Right atrium auricular region (tissue), 2 donors: ENCODE measurements at places on chromosomes 4 and X.
A peak's percentile ranks its signal among the peaks of the same experiment; 100 is the strongest.

- H3K4me1 ChIP-seq: no peaks in the 10 kb centered on the region
- DNase-seq: no peak
- H3K4me3 ChIP-seq: peak overlapping the region; percentile 60
- no peaks in the 10 kb centered on the region for H3K27me3 ChIP-seq
- H3K36me3 ChIP-seq: no peaks in the 10 kb centered on the region
- peak overlapping the region; percentile 72 for H3K27ac ChIP-seq
These were observed 716 bp downstream of the FHIP1A start for GRCh38 chr4:151409470-151410313.

- no peaks in the 10 kb centered on the region for H3K36me3 ChIP-seq
- no peaks in the 10 kb centered on the region for H3K4me1 ChIP-seq
- H3K27me3 ChIP-seq: no peaks in the 10 kb centered on the region
- DNase-seq: no peak
- no peak overlapping the region for H3K27ac ChIP-seq
- H3K4me3 ChIP-seq: no peak overlapping the region
These were observed 56.4 kb downstream of the FAM53A start for GRCh38 chr4:1627417-1628313.

DNA sequence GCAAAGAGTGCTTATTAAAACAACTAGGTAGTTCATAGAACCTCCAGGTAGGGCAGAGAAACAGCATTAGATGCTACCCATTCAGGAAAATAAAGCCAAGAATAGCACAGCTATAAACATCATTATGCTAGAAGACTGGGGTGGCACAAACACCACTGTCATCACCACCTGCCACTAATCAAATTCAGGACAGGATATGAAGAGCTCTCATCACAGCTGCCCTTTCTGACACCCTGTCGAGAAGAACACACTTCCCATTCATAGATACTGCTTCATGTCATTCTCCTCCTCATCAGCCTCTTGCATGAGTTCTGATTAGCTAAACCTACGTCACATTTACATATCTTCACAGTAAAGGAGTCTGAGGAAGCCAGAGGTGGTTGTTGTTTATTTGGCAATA, 692.3 kb upstream of the HS3ST1 start:
- no peak overlapping the region for H3K27ac ChIP-seq
- no peaks in the 10 kb centered on the region for H3K36me3 ChIP-seq
- no peak for DNase-seq
- no peak overlapping the region for H3K4me3 ChIP-seq

- H3K27me3 ChIP-seq: no peaks in the 10 kb centered on the region
- H3K27ac ChIP-seq: no peak overlapping the region
- no peak overlapping the region for H3K4me3 ChIP-seq
- H3K4me1 ChIP-seq: no peaks in the 10 kb centered on the region
These were observed 425.0 kb upstream of the ATOH1 start for GRCh38 chr4:93403571-93403970.

DNA sequence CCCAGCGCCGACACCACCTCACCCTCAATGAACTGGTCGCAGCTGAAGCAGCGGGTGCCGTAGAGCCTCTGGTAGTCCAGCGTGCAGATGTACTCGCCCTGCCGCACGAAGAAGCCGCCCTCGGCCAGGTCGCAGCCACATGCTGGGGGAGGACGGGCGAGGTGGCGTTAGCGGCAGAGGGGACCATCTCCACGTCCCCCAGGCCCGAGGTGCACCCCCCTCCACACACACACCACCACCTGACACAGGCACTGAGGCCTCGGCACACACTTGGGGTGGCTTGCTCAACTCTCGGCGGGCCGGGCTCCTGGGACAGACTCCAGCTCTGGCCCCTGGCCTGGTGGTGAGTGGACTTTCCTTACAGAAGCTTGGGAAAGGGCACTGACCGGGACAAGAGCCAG, 61.5 kb downstream of the ABLIM2 start:
- no peak overlapping the region for H3K4me3 ChIP-seq
- H3K4me1 ChIP-seq: no peaks in the 10 kb centered on the region
- peak overlapping the region; percentile 24 for H3K27ac ChIP-seq
- peaks cover 6% of the 10 kb centered on the region for H3K36me3 ChIP-seq
- no peak for DNase-seq

DNA sequence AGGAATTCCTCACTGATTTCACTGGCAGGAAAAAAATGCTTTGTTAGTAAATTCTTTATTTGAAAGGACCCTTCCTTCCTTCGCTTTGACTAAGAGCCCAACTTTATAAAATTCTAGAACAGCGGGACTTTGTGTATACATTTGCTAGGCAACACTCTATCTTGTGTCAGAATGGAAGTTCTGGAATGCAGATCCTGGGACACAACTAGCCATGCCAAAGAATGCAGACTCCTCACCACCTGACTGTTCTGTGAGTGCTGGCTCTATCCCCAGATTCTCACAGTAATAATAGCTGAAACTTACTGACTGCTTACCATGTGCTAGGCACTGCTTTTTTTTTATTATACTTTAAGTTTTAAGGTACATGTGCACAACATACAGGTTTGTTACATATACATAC, 73.3 kb upstream of the ZDHHC15 start:
- no peaks in the 10 kb centered on the region for H3K4me1 ChIP-seq
- no peaks in the 10 kb centered on the region for H3K36me3 ChIP-seq
- peak overlapping the region; percentile 50 for H3K27ac ChIP-seq
- no peak for DNase-seq

DNA sequence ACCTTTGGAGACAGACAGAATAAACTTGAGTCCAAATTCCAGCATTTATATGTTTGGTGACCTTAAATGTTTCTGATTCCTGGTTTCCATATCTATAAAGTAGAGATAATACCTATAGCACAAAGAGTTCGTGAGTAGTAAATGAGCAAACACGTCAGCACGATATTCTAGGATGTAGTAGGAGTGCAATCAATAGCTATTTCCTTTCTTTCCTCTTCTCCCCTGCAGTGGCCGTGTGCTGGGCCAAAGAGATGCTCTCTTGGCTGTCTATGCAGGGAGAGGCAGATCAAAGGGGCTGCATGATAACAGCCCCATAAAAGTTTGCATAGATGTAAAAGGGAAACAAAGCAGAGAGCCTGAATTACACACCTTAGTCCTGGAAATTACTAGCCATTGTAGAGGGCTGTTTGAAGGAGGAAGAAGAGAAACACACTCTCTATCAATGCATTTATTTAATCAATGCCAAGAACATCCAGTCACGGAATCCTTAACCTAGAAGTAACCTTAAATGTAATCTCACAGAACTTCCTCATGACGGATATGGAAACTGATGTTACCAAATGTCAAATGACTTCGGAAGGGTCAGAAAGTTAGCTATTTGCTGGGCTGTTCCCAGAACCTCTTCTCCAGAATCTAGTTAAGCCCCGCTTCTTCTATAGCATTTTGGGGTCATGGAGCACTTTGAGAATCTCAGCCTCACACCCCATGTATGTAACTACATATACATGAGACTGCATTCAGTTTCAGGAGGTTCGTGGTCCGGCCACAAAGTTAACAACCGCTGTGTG, 35.5 kb upstream of the PLAC8 start:
- no peaks in the 10 kb centered on the region for H3K4me1 ChIP-seq
- no peaks in the 10 kb centered on the region for H3K36me3 ChIP-seq
- no peak overlapping the region for H3K4me3 ChIP-seq
- H3K27me3 ChIP-seq: no peaks in the 10 kb centered on the region

DNA sequence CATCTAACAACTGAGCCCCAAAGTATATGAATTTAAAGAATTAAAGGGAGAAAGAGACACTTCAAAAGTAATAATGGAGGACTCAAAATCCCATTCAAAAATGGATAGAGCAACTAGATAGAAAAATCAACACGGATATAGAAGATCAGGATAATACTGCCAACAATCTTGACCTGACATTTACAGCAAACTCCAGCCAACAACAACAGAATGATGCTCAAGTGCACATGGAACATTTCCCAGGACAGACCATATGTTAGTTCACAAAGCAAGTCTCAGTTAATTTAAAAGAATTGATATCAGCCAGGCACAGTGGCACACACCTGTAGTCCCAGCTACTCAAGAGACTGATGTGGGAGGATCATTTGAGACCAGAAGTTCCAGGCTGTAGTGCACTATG, 72.0 kb upstream of the SMARCAD1 start:
- H3K27ac ChIP-seq: no peak overlapping the region
- no peaks in the 10 kb centered on the region for H3K36me3 ChIP-seq
- DNase-seq: no peak
- H3K4me3 ChIP-seq: no peak overlapping the region
- H3K4me1 ChIP-seq: no peaks in the 10 kb centered on the region

GRCh38 chrX:21735038-21735767, 22.7 kb downstream of the SMPX start:
- peaks cover 3% of the 10 kb centered on the region for H3K36me3 ChIP-seq
- H3K27ac ChIP-seq: no peak overlapping the region
- no peaks in the 10 kb centered on the region for H3K4me1 ChIP-seq
- no peak overlapping the region for H3K4me3 ChIP-seq
- no peaks in the 10 kb centered on the region for H3K27me3 ChIP-seq

- peak overlapping the region; percentile 44 for H3K27ac ChIP-seq
- H3K36me3 ChIP-seq: no peaks in the 10 kb centered on the region
- no peak for DNase-seq
- no peaks in the 10 kb centered on the region for H3K4me1 ChIP-seq
- peak overlapping the region; percentile 33 for H3K4me3 ChIP-seq
These were observed 693 bp downstream of the COL4A6 start for GRCh38 chrX:108437349-108438109.

DNA sequence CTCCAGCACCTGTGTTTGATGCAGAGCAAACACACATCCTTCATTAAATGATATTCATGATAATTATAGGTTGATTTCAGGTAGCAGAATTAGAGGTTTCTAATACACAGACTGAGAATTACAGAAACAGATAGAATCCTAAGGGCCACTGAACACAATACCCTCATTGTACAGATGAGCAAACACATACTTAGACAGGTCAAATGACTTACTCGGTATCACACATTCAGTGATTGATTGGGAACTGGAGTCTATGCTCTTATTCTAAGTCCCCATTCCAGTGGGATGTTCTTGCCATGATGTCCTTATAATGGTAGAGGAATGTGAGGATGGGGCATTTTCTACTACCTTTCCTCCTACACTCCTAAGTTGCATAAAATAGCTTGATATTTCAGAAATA, 70.8 kb downstream of the DCAF8L1 start:
- H3K4me3 ChIP-seq: no peak overlapping the region
- DNase-seq: no peak
- H3K4me1 ChIP-seq: no peaks in the 10 kb centered on the region
- H3K36me3 ChIP-seq: no peaks in the 10 kb centered on the region

DNA sequence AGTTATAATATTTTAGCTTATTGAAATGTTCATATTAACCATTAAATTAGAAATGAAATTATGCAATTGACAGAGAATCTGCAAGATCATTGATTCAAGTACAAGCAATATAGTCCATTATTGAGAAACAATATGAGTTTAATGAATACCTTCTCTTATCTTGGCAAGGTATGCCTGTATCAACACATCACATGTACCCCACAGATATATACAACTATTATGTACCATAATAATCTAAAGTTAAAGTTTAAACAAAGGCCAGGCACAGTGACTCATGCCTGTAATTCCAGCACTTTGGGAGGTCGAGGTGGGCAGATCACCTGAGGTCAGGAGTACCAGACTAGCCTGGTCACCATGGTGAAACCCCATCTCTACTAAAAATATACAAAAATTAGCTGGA, 514.7 kb downstream of the PCDH7 start:
- H3K4me1 ChIP-seq: no peaks in the 10 kb centered on the region
- no peak for DNase-seq
- H3K27me3 ChIP-seq: no peaks in the 10 kb centered on the region
- H3K36me3 ChIP-seq: no peaks in the 10 kb centered on the region
- H3K4me3 ChIP-seq: no peak overlapping the region
- no peak overlapping the region for H3K27ac ChIP-seq

DNA sequence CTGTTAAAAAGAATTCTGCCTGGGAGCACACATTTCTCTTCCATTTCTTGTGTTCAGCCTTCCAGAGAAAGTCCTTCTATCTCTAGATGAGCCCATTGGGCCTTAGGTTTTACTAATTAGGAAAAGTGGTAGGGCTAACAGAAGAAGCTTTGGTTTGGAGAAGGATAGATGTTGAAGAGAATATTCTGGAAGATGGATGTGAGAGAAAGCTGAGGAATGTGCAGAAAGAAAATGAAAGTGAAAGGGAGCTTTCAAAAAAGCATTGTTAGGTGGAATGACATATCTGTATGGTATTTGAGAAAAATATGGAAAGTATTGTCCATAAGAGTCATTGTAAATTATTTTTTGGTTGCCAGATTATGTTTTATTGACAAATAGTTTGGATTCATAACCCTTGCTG, 474.8 kb upstream of the SLIT2 start:
- no peak overlapping the region for H3K4me3 ChIP-seq
- H3K36me3 ChIP-seq: no peaks in the 10 kb centered on the region
- H3K27me3 ChIP-seq: no peaks in the 10 kb centered on the region
- DNase-seq: no peak

DNA sequence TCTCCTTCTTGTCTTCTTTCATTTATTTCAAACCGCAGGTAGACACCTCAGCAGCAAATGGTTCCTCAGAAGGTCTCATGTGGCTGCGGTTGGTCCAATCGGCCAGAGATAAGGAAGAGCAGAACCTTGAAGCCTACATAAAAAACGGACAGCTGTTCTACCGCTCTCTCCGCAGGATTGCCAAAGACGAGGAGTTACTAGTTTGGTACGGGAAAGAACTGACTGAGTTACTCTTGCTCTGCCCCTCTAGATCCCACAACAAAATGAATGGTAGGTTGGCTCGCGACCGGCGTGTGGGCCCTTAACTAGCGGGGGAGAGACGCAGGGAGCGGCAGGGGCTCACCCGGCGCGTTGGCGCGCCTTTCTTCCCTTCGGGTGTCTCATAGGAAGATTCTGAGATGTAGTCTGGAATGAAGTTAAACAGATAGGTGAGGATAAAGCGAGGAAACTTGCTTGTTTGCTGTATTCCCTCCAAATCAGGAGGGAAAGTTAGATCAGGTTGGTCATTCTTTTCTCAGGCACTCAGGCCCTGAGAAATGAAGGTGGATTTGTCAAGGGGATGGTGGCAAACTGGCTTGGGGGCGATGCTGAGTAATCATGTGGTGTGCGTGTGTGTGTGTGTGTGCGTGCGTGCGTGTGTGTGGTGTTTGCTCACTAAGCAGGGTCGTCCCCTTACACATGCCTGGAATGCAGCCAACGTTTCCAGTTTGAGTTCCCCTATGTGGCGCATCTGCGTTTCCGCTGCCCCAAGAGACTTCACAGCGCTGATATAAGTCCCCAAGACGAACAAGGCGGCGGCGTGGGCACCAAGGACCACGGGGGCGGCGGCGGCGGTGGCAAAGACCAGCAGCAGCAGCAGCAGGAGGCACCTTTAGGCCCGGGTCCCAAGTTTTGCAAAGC, 4.2 kb downstream of the PRDM8 start:
- peak overlapping the region; percentile 71 for H3K4me3 ChIP-seq
- no peaks in the 10 kb centered on the region for H3K27me3 ChIP-seq
- no peaks in the 10 kb centered on the region for H3K4me1 ChIP-seq

- DNase-seq: peak; percentile 85
- no peak overlapping the region for H3K4me3 ChIP-seq
- H3K27ac ChIP-seq: peak overlapping the region; percentile 56
- no peaks in the 10 kb centered on the region for H3K4me1 ChIP-seq
- H3K36me3 ChIP-seq: no peaks in the 10 kb centered on the region
These were observed 64.9 kb upstream of the SOD3 start for GRCh38 chr4:24730256-24731001.
